ENCODE measurements at places on chromosomes 1 and 21. TPM values are rescaled to one million over a fixed set of nuclear protein-coding genes. Genes with fewer than 3 reads are reported as not detected.

MMP23B gene
- total RNA-seq: 78.5 TPM

SPRR2G gene
- not detected for total RNA-seq

CAPN8 gene
- total RNA-seq: not detected

CD247 gene
- total RNA-seq: 1.3 TPM

DNA sequence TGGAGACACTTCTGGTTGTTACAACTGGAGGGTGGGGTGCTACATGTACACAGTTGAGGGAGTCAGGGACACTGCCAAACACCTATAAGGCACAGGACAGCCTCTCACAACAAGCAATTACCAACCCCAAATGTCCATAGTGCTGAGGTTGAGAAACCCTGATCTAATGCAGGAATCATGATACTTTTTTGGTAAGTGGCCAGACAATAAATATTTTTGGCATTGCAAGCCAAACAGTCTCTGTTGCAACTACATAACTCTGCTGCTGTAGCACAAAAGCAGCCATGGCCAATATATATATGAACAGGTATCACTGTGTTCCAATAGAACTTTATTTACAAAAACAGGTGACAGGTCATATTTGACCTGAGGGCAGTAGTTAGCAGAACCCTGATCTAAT is 177.5 kb downstream of the ASTN1 start:
- DNase-seq: no peak

DNA sequence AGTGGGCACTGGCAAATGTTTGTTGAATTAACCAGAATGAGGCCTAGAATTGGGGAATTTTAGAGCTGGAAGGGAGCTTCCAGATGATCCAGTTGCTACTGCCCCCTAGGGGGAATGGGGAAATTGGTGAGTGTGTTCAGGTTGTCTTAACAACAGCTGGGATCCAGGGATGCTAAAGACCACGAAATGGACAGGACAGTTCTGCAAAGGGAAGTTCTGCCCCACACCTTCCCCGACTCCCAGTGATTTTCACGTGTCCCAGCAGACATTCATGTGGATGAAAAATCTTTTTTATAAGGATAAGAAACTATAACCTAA is 33.9 kb downstream of the TRIM62 start:
- peak; percentile 4 for DNase-seq

ABCA4 gene
- 0.33 TPM for total RNA-seq

DNA sequence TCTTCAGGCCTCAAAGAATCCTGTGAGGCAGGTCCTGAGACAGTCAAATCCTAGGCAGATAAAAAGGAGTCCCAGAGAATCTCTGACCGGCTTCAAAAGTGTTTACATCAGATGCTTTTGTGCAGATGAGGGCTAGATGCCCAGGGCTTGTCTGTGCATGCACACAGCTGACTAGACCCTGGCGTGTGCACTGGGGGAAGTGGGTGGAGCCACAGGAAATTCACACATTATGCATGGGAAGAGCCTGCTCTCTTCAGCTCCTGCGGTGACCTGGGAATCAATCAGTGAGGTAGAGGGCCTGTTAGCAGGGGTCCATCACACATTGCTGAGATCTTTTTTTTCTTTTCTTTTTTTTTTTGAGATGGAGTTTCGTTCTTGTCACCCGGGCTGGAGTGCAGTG is 36.6 kb upstream of the NHLH2 start:
- DNase-seq: no peak

GRCh38 chr1:55067022-55067778 is 27.9 kb downstream of the PCSK9 start:
- no peak for DNase-seq

CACNA1E gene
- total RNA-seq: 0.43 TPM

AGT gene
- 22.5 TPM for total RNA-seq

NUAK2 gene
- 1.1 TPM for total RNA-seq

SPATA21 gene
- total RNA-seq: not detected

SMPDL3B gene
- not detected for total RNA-seq

DNA sequence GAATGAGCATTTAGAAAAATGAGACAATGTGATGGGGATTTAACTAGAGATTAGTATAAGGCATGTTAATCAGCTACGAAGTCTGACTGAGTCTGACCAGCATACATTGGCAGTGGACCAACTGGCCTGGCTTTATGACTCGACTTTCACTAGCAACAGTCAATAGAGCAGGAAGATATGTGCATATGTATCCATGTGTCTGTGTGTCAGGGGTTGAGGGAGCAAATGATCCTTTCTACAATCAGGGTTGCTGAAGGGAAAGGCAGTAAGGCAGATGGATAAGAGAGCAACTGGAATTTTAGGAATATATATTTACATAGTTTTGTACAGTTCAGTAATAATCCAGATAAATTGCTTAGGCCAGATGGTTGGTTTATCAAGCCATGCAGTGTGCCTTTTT is 645.6 kb downstream of the PLA2G4A start:
- no peak for DNase-seq

NGF gene
- total RNA-seq: 6.7 TPM

GRCh38 chr21:37181059-37181458 is 86.1 kb downstream of the VPS26C start:
- no peak for DNase-seq

- DNase-seq: peak; percentile 66
Observed at GRCh38 chr21:44612669-44613229, 870 bp downstream of the KRTAP10-8 start.

GRCh38 chr1:243275316-243275715 is 19.5 kb downstream of the SDCCAG8 start:
- DNase-seq: no peak

DNA sequence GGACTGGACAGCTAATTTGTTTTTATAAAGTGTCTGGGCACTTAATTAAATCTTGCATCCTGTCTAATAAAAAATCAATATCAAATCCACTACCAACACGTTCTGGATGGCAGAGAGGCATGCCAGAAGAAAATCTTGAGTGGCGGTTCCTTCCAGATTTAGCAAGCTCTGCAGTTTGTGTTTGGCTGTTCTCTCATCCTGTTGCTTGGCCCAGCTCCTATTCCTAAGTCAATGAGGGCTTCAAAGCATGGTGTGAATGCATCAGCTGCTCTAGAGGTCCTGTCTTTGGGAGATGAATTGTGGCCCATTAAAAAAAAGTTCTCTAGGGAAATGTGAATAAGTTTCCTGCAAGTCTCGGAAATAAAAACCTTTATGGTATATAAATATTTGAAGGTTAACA is 90.3 kb downstream of the DISC1 start:
- DNase-seq: no peak

- DNase-seq: no peak
Observed at GRCh38 chr1:165403835-165404482, 41.0 kb downstream of the RXRG start.

CLCA4 gene
- total RNA-seq: not detected

- DNase-seq: no peak
Observed at GRCh38 chr1:17763417-17763816, 8.3 kb downstream of the ACTL8 start.

GRCh38 chr1:87129606-87130005 is 199.1 kb upstream of the LMO4 start:
- DNase-seq: no peak

MPC2 gene
- total RNA-seq: 62.2 TPM

FCGR3B gene
- 9.3 TPM for total RNA-seq

- no peak for DNase-seq
Observed at GRCh38 chr1:181508486-181509165, 25.3 kb downstream of the CACNA1E start.

HHAT gene
- 1.5 TPM for total RNA-seq

- no peak for DNase-seq
Observed at GRCh38 chr1:39727221-39727931, 11.3 kb upstream of the PPIE start.

SFN gene
- total RNA-seq: 6.7 TPM

- no peak for DNase-seq
Observed at GRCh38 chr1:171350594-171350993, 36.6 kb downstream of the FMO4 start.

GRCh38 chr1:101060992-101061391 is 35.4 kb upstream of the DPH5 start:
- no peak for DNase-seq

DNA sequence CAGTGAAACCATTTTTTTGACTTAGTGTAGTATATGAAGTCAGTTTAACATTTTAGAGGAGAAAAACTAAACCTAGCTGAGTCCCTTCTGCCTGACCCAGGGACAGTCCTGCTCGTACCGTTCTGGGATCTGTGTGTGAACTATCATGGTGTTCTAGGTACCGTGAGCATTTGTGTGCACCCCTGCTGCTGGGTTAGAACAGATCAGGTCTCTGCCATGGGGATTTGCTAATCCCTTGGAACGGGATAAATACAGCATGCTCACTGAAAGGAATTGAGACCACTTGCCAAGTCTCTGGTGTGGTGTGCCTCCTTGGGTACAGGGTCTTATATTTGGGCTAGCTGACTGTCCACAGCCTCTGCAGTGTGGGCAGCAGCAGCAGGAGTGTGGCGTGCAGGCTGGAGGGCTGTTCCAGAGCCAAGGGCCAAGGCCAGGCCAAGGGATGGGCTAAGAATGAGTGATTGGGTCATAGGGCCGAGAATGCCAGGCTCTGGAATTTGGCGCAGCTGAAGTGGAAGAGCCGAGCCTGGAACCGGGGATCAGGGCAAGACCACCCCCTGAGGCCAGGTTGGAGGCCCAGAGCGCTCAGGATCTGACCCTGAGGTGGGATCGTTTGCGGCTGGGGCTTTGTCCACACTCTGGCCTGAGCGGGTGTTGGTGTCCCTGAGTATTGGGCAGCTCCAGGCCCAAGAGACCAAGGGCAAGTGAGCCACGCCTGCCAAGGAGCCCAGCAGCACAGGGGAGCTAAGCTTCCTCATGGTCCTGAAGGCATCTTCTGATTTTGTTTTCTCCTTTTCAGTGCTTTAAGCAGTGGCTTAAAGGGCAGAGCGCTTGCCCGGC is 66.3 kb downstream of the VPS26C start:
- DNase-seq: no peak

GRCh38 chr1:212162635-212163034 is 122.6 kb upstream of the PPP2R5A start:
- no peak for DNase-seq

DNA sequence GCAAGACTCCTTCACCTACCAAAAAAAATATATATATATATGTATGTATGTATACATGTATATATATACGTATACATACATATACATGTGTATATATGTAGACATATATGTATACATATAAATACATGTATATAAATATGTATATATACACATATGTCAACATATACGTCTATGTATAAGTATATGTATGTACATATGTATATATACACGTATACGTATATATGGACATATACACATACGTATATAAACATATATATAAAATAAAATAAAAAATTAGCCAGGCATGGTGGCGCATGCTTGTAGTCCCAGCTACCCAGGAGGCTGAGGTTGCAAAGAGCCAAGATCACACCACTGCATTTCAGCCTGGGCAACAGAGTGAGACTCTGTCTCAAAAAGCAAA is 31.6 kb downstream of the BRWD1 start:
- DNase-seq: no peak
